ENCODE measurements at places on chromosomes 3 and 15.

GRCh38 chr3:137766876-137767537, 2.9 kb downstream of the SOX14 start:
- DNase-seq = no peak

- DNase-seq = no peak
Observed at GRCh38 chr3:143736205-143736997, 111.9 kb downstream of the SLC9A9 start.

DNA sequence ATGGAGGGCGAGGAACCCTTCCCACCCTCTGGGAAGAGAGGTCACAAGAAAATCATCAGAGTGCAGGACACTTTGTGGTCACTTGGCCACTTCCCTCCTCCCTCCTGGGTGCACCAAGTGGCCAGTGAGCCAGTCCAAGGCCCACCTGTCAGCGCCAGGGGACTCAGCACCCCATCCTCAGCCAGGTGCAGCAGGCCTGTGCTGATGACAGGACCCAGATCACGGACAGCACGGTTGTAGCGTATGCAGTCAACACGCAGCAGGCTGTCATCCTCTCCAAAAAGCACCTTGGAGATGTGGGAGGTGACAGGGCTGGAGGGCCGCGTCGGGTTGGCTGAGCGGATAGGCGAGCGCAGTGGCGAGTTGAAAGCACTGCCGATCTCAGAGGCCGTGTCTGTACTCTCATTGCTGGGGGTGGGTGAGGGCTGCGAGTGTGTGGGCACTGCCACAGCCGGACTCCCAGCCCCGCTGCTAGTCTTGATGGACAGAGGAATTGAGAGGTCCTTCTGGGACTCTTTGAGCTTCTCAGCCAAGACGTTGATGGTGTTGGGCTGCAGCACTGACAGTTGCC, 41.5 kb downstream of the SEMA3G start:
- no peak for DNase-seq

- no peak for DNase-seq
Observed at GRCh38 chr15:69096196-69096595, 64.2 kb upstream of the GLCE start.

DNA sequence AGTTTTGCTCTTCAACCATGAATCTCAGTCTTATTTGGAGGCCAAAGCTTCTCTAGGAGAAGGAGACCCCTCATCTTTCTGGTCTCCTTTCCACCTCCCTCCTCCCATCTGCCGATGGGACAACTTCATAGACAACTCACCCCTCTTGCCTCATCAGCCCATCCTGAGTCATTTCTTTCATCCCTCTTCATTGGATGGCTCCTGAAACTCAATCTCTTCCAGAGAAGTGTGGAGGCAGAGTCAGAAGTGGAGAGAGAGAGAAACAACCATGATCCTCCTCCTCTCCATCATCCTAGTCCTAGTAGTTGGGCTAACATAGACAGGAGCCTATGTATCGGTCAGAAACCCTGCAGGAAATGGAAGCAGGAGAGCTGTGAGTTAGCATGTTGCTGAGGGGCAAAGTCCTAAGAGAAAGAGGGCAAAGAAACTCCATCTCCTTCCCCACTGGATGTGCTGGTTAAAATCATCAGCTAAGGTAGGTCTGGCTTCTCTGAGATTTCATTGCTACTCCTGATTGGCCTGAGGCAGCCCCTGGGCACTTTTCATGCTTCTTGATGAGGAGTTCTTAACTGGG, 21.3 kb upstream of the HCN4 start:
- no peak for DNase-seq

DNA sequence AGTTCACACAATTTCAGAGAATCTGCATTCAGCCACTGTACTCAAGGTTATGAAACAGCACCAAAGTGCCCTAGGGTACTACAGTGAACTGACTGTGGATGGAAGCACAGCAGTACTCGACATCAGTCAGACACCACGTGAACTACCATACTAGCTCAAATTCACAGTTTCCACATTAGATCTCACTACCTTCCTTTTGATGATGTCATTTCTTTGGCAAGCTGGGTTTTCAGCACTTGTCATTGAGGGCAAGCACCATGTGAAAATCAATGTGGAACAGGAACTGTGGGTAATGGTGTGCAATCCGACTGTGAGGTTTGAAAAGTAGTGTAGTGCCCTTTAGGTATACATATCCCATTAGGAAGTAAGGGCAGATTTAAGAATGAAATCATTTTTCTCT, 110.5 kb upstream of the BFSP2 start:
- DNase-seq = no peak

- DNase-seq = no peak
Observed at GRCh38 chr3:106185949-106186348, 317.1 kb upstream of the CBLB start.

DNA sequence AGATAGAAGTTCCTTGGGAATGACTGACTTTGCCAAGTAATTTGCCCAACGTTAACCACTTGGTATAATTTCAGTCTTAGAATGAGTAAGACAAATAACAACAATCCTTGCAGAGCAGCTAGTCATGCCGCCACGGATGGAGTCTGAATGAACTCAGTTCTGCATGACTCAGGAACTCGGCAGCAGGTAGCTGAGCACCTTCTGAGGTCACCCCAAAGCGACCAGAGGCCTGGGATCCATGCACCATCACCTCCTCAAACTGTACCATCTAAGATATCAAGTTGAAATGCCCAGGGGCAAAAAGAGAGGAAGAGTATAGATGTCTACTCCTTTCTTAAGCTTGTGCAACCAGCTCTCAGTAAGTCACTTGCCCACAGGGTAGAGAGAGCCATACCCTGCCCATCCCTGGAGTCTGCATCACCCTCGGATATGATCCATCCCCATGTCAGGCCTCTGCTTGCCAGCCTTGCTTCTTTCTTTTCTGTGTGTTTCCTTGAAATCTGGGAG, 8.5 kb upstream of the CDCP1 start:
- no peak for DNase-seq

DNA sequence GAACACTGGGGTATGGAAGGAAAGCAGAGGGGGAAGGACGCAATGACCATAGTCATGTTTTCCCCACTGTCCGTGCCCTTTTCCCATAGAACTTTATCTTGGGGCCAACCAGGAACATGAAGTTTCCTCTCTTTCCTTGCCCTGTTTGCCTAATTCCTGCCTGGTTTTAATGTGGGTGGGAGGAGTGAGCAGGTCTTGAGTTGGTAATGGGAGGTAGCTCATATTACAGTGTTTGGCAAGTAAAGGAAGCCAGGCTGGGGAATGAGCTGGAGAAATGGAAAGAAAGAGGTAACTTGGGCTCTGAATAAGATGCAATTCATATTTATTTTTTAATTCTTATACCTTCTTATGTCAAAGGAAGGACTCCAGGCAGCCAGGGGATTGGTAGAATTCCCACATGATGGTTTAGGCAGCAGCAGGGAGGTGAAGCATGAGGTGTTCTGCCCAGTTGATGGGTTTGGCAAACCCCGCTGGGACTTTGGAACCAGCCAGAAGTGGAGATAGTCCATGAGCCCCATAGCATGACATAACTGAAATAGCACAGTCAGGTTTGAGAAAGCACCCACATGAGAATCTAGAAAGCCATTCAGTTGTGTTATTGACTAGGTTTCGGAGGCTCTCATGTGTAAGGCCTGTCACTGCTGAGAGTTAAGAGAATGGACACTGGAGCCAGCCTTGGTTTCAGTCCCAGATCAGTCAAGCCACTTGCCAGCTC, 60.0 kb downstream of the CCK start:
- DNase-seq = no peak

DNA sequence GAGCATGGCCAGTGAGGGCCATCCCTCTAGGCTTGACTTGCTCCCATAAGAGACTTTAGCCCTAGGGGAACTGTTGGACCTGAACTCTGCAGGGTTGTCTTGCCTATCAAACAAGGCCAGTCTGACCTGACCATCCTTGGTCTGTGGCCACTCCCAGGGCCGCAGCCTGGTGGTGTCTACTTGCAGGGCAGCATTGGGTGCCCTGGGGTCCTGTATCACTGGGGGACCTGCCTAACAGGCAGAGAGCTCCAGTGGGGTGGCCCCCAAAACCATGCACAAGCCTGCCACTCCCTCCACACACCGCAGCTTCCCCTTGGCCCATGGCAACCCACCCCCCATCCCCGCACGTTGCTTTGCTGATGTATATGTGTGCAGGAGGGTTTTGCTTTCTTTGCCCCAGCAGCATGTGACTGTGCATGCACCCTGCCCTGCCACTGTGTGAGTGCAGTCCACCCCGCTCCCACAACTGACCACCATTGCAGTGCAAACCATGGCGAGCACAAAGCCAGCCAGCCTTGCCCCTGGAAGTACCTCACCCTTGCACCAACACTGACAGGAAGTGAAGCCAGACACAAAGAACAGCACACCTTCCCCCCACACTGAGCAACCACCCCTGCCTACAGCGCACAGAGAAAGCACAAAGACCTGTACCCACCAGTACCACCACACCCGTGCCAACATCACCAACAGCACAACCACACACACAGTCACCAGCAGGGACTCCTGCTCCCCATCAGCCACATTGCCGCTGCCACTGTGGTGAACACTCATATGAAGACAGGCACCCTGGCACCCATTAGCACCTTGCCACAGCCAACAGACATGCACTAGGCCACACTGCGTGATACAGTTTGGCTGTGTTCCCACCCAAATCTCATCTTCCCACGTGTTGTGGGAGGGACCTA, 88.8 kb downstream of the SENP7 start:
- DNase-seq = no peak

DNA sequence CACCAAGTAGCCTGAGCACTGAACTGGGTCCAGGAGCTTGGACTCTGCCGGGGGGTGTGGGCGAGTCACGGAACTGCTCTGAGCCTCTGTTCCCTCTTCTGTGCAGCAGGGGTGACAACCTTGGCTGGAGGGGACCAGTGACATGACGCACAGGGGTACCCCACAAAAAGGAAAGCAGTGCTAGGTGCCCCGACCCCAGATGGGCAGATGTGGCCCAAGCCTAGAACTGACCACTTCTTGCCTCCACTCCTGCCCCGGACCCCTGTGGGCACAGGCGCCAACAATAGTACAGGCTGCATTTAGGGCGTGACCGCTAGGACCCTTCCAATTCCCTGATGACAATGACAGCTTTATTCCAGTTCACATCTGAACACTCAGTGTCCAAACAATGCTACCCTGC, 255.9 kb upstream of the LYSMD4 start:
- no peak for DNase-seq

DNA sequence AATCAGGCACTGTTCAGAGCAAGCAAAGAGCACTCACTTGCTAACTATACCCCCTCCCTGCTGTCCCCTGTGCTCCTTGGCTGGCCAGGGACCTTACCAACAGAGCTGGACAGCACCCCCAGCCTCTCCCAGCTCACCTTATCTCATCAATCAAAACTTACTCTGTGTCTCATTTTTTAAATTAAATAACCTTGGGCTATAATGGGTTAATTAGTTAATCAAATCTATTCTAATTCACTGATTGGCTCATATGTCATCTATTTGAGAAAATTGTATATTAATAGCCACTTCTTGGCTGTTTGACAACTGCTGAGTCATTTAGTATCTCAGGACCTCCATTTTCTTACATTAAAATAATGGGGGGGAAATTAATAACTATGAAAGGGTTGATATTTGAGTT, 22.9 kb downstream of the IL5RA start:
- DNase-seq = no peak

DNA sequence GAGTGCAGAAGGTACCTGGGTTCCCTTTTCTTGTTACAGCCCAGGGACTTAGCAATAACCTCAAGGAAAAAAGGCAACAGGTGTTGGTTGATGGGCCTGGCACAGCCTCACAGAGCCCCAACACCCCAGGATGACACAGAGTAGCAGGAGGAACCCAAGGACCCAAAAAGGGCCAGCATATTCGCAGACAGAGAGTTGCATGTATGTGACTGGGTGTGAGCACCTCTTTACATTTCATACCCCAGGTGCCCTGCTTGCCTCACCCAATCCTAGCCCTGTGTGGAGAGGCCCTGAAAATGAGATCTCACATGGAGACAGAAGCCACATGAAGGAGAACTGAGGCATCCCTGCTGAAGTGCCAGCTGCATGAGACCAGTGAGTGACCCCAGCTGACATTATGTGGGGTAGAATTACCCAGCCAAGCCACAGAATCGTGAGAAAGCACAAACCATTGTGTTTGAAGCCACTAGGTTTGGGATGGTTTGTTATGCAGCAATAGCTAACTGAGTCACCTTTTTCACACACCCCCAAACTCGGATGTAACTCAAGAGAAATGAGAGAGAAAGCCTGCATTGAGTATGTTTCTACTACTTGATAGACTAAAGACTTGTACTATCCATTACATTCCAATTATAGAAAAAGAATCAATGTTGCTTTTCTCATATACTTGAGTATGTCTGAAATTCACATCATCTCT, 26.2 kb upstream of the HHATL start:
- DNase-seq = no peak

Measured in iPS DF 6.9 (cell line).